HS-27A (cell line): ENCODE measurements at places on chromosomes 5 and 9.

GRCh38 chr5:75513841-75514240 is 2.1 kb downstream of the POLK start:
- no peak for DNase-seq

- DNase-seq = no peak
Measured at GRCh38 chr5:115151208-115151805, 18.4 kb downstream of the TRIM36 start.

- DNase-seq = no peak
Measured at GRCh38 chr9:109086221-109086620, 33.5 kb downstream of the TMEM245 start.

DNA sequence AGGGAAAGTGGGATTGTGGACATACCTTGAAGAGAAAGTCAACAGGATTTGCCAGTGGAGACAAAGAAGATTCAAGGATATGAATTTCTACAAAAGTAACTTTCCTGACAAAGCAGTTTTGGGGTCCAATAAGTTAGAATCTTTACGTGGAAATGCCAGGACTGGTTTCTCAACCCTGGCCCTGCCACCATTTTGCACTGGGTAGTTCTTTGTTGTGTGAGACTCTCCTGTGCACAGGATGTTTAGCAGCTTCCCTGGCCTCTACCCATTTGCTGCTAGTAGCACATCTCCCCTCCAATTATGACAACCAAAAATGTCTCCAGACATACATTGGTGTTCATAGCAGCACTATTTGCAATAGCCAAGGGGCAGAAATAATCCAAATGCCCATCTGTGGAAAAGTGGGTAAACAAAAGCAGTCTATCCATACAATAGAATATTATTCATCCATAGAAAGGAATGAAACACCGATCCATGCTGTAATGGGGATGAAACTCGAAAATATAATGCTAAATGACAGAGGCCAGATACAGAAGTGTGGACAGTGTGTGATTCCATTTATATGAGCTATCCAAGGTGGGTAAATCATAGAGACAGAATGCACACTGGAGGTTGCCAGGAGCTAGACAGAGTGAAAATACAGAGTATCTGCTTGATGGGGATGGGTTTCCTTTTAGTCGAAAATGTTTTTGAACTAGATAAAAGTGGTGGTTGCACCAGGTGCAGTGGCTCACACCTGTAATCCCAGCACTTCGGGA is 91.4 kb downstream of the NSUN2 start:
- DNase-seq = no peak

DNA sequence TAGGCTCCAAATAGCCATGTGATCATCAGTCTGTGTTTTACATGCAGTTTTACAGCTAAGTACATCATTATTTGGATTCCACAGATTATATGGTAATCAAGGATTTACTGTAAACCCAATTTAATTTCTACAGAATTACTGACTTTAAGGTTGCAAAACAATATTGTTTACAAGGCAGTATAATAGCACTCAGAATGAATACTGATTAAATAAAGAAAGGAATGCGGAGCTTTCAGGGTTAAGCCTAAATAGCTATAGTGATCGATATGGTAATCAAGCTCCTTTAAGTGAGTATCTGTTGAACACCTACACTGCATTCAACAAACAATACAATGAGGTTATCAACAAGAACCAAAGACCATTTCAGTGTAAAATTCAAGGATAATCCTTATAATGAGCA is 64.3 kb downstream of the DMAC1 start:
- no peak for DNase-seq

- no peak for DNase-seq
Measured at GRCh38 chr5:158995694-158996173, 104.0 kb downstream of the EBF1 start.

DNA sequence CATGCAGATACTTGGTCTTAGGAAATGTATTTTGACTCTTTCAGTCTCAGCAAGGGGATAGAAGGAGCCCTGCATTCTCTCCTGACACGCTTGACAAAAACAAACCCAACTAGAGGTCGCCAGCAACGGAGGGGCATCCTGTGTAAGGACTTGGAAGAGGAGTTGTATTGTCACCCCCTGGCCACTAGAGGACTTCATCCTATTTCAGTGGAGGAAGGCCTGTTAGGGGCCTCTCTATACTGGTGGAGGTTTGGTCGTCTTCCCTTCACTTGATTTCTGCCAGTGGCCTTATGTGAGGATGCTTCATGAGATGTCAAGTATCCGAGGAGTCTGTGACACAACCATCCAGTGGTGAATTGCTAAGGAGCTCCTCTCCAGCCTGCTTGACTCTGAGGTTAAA is 122.8 kb upstream of the STC2 start:
- no peak for DNase-seq

DNA sequence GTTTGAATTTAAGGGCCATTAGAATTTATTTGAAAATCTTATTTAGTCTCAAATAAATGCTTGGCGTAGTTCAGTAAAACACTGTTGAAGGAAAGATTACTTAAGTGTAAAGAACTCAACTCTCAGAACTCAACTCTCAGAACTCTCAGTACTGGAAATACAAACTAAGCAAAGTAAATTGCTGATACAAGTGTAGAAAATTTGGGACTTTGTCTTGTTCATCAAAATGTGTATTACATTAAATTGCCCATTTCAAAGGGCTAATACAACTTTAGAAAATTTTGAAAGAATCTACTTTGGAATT is 99.4 kb downstream of the CSNK1G3 start:
- DNase-seq = no peak

- DNase-seq = no peak
Measured at GRCh38 chr5:81533629-81534405, 139.9 kb upstream of the ACOT12 start.

GRCh38 chr5:9035346-9035745 is 510.5 kb downstream of the SEMA5A start:
- no peak for DNase-seq

- no peak for DNase-seq
Measured at GRCh38 chr5:138890644-138891043, 15.5 kb upstream of the LRRTM2 start.

- DNase-seq = no peak
Measured at GRCh38 chr5:180801596-180802324, 846 bp downstream of the MGAT1 start.

DNA sequence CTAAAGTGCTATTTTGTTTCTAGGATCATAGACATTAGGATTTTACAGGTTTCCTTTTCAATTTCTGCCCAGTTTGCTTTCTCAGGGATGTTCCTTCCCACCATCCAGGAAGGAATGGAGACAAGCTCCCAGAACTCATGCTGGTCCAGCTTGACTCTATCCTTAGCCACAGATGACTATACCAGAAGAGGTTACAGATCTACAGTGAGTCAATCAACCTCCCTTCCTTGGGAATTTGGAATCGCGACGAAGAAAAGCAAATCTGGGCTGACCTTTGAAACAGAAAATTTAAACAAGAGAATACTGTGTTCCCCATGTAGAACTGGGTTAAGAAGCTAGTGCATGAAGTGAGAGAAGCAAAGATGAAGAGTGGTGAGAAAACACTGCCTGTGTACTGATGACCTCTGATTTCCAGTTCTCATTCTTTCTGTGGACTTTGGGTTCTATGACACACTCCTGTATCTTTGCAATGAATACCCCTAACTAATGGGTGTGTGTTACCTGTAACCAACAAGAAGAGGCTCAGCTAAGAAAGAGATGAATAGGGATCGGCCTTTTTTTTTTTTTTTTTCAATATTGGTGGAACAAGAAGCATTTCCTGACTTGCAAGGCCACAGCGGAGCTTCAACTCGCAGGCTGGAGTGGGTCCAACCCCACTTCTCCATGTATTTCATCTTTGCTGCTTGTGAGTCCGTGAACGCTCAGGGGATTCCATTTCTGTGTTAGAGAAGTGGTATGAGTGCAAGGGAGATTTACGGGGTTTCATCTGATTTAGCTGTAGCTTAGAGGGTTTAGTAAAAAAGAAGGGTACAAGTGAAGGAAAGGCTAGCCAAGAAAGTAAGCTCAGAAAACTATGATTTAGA is 563.9 kb upstream of the CLINT1 start:
- DNase-seq = no peak

DNA sequence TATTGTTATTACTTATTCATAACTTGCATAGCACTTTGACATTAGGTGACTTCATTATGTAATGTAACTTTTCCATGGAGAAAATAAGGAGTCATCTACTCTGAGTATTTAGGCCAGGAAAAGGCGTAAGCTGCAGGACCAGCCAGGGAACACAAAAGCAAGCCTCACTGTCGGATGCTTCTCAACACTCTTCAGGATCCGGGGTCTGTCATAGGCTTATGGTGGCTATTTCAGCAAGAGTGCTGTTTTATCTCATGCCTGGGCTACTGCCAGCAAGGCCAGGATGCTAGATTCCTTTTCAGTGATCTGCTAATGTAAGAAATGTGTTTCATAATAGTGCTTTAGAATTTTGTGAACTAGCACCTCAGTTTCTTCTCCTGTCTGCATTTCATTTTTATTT is 162.4 kb downstream of the CHSY3 start:
- DNase-seq = no peak

GRCh38 chr9:134475011-134475790 is 148.9 kb downstream of the RXRA start:
- no peak for DNase-seq

DNA sequence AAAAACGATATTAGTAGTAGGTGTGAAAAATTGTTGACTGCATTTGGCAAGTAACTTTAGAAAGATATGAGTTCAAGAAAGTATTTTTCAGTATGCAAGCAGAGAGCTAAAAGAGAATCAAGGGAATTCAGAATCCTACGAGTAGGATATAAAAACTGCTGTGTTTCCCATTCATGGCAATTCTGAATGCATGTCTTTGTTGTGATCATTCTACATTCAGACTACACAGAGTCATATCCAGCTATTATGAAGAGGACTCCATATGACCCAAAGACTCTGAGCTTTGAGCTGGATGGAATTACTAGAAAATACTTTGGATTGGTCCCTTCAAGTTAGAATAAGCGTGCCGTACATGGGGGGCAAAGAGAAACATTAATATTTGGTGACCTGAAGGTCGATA is 12.0 kb downstream of the IFNE start:
- no peak for DNase-seq

GRCh38 chr5:178404987-178405386 is 172.4 kb upstream of the PHYKPL start:
- DNase-seq = no peak

GRCh38 chr9:36942891-36943290 is 91.2 kb downstream of the PAX5 start:
- no peak for DNase-seq

DNA sequence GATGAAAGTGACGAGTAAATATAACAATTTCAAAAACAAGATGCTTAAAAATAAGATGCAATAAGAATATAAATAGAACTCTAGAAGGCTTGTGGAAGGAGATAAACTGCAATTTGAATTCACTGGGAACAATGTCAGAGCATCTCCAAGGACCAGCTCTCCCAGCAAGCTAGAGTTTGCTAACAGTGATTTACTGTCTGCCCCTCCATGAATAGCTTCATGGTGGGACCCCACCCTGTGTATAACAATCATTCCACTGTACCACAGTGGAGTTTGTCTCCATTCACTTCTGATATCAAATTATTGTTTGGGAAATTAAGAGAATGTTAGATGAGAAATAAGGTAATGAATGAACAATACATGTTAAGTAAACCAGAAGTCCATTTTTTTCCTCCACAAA is 7.3 kb upstream of the SEMA6A start:
- DNase-seq = no peak

GRCh38 chr9:93134015-93134739 is at the start of gene NINJ1:
Gene NINJ1 (minus strand): TSS chr9:93134251. CDS start chr9:93134217, 34 bp downstream.
- no peak for DNase-seq

DNA sequence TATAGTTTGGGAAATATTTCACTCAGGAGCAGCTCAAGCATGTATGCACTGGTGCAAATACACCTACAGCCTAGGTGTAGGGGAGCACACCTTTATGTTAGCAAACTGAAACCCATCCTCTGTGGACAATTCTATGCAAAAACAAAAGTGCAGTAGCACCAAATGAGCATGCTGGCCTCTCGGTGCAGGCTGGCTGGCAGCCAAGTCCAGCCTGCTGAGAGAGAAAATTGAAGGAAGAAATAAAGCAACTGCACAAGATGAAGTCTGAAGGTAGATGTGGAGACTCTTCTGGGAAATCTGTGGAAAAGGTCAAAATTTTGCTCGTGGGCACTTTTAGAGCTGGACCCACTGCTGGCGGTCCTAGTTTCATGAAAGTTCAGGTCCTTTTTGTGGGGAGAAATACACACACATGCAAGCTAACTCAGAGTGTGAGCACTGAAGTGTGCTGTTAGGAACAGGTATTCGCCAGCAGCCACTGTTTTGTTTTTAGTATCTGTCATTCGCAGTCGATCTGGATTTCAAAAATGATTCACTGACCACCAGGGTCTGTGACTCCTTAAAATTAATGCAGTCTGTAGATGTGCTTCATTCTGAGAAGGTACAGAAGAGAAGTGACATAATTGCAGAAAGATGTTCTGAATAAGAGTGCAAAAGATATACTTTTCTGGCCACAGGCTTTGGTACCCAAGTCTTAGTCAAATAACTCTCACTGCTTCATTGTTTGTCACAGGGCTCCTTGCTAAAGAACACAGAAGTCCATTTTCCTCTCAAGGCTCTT is 281.7 kb downstream of the PARP8 start:
- no peak for DNase-seq

DNA sequence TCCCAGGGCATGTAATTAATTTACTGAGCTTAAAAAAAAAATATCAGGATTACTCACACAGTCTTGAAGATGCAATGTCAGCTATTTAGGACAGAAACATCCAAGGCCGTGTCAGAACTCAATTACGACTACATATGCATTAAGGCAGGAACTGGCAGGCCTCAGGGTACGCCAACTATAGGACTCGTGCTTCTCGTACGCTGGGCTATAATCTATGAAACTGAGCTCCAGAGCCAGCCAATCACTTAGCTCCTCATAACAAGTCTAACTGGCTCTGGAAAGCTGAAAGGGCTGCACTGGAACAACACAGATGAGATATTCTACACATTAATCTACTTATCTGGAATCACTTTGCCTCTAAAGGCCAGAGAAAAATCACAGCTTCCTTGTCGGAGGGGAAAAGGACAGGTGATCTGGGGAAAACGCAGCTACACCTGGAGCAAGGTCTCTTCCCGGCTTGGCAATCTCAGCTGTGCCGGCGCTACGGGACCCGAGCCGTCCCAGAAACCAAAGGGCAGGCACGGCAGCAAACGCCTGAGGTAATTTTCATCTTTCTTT is 212.0 kb downstream of the DEPDC1B start:
- DNase-seq = no peak

- DNase-seq = no peak
Measured at GRCh38 chr9:108297073-108297472, 558.7 kb downstream of the ACTL7B start.

- no peak for DNase-seq
Measured at GRCh38 chr9:105681313-105681712, 13.0 kb upstream of the TMEM38B start.

GRCh38 chr9:94085062-94085639 is 887 bp downstream of the PTPDC1 start:
- no peak for DNase-seq

DNA sequence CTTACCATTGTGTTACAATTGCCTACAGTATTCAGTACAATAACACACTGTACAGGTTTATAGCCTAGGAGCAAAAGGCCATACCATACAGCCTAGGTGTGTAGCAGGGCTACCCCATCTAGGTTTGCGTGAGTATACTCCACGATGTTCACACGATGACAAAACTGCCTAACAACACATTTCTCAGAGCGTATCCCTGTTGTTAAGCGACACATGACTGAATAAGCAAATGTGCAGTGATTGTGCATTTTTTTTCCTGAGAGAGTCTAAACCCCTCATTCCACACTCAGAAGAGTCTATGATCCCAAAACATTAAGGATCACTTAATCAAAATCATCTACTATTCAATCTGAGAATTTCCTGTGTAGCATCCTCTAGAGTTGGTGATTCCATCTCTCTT is 68.4 kb upstream of the GABRP start:
- no peak for DNase-seq
